ENCODE measurements at places on chromosomes 5 and 9. TPM values are rescaled to one million over a fixed set of nuclear protein-coding genes. Genes with fewer than 3 reads are reported as not detected.

Gene LHX3
- total RNA-seq: not detected

Gene SPATA31C1
- total RNA-seq: not detected

Gene RABGAP1
- 33.6 TPM for total RNA-seq

Gene BSPRY
- not detected for total RNA-seq

Gene SPATA31A3
- total RNA-seq: not detected

Gene INSL4
- not detected for total RNA-seq

Gene RETREG1
- total RNA-seq: 252 TPM

Gene PCDHB3
- 0.93 TPM for total RNA-seq

Gene PCDHA4
- total RNA-seq: 0.06 TPM
